ENCODE measurements at places on chromosomes 3 and 15. TPM values are rescaled to one million over a fixed set of nuclear protein-coding genes. Genes with fewer than 3 reads are reported as not detected.

DNA sequence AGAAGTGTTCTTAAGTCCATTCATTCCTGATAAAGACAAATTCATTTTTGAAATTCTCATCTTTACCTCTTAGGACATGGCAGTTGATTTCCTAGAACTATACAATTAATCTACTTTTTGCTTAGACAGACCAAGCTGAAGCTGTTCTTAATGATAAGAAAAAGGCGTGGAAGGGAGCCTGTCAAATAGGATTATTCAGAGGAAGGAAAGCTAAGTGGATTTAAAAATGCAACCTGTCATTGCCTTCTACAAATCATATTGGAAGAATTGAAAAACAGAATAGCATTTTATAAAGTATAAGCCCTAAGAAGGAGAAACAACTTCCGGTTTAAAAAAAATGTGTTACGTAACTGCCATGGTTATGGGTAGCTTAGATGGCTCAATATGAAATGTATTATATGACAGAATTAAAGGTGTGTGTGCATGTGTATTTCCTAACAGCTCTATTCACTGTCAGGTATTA, 81.2 kb upstream of the RAP2B start:
- peaks cover 17% of the 10 kb centered on the region for H3K4me1 ChIP-seq
- no peaks in the 10 kb centered on the region for H3K36me3 ChIP-seq
- no peak overlapping the region for H3K4me3 ChIP-seq
- DNase-seq = no peak
- no peaks in the 10 kb centered on the region for H3K27me3 ChIP-seq

GRCh38 chr15:59622289-59622688, 10.7 kb downstream of the GCNT3 start:
- peaks cover 7% of the 10 kb centered on the region for H3K27me3 ChIP-seq
- no peaks in the 10 kb centered on the region for H3K36me3 ChIP-seq
- no peak overlapping the region for H3K27ac ChIP-seq

- no peaks in the 10 kb centered on the region for H3K27me3 ChIP-seq
- H3K27ac ChIP-seq = no peak overlapping the region
- no peak overlapping the region for H3K4me3 ChIP-seq
- DNase-seq = no peak
Measured at GRCh38 chr3:141246958-141247301, 15.3 kb downstream of the PXYLP1 start.

DNA sequence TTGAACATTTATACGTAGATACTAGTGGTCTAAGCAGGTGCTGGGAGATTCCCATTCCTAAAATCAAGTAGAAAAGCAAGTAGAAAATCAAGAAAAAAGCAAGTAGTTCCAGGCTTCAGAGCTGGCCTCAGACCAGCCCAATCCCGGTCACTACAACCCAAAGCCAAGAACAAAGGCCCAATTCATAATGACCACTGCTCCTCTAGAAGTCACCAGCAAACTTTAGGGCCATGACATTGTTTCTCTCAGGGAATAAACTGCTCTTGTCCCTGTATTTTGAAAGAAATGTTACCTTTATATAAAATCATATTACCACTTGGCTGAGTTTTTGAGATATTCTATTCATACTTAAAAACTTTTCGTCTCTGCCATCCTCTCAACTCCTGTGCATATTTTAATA, 106.3 kb upstream of the IL12A start:
- H3K27me3 ChIP-seq = no peaks in the 10 kb centered on the region
- peaks cover 27% of the 10 kb centered on the region for H3K4me1 ChIP-seq
- DNase-seq = no peak
- no peaks in the 10 kb centered on the region for H3K36me3 ChIP-seq
- H3K4me3 ChIP-seq = no peak overlapping the region
- H3K27ac ChIP-seq = peak overlapping the region; percentile 63

DNA sequence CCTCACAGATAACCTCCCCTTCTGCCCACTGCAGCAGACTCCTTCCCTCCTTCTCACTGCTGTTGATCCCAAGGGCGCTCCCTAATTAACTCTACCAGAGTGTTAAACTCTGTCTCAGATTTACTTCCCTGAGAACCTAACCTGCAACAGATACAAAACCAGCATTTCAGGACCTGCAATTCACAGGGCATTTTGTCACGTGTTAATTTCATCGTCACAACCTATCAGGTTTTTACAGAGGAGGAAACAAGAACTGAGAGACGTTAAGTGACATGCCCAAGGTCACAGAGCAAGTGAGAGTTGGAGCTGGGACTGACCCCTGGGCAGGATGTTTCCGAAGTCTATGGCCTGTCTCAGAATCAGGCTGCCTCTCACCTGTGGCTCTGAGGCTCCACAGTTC, 223.9 kb downstream of the UACA start:
- H3K27me3 ChIP-seq = no peaks in the 10 kb centered on the region
- no peak for DNase-seq
- no peaks in the 10 kb centered on the region for H3K36me3 ChIP-seq
- H3K4me3 ChIP-seq = no peak overlapping the region
- no peak overlapping the region for H3K27ac ChIP-seq

- no peak for DNase-seq
- H3K27me3 ChIP-seq = no peaks in the 10 kb centered on the region
- H3K4me1 ChIP-seq = no peaks in the 10 kb centered on the region
- H3K36me3 ChIP-seq = no peaks in the 10 kb centered on the region
- H3K27ac ChIP-seq = no peak overlapping the region
Measured at GRCh38 chr15:48406266-48406891, 75.2 kb downstream of the DUT start.

GRCh38 chr3:46661776-46662766, 31.4 kb downstream of the ALS2CL start:
- peaks cover 60% of the 10 kb centered on the region for H3K4me1 ChIP-seq
- H3K27me3 ChIP-seq = no peaks in the 10 kb centered on the region
- H3K36me3 ChIP-seq = no peaks in the 10 kb centered on the region
- no peak overlapping the region for H3K27ac ChIP-seq
- peak overlapping the region; percentile 2 for H3K4me3 ChIP-seq
- DNase-seq = no peak

The ITIH3 gene
- total RNA-seq = 0.37 TPM

The GOLGA8O gene
- total RNA-seq = not detected

The SCAANT1 gene
- not detected for total RNA-seq

The HEG1 gene
- 7.9 TPM for total RNA-seq

The AKAP13 gene
- total RNA-seq = 50.3 TPM

Measured in WTC11 (cell line).